ENCODE measurements at places on chromosomes 7 and 10.

- DNase-seq: no peak
Observed at GRCh38 chr10:73894245-73894971, 16.5 kb upstream of the PLAU start.

GRCh38 chr10:122421742-122422141 is 32.7 kb upstream of the ARMS2 start:
- DNase-seq: no peak

DNA sequence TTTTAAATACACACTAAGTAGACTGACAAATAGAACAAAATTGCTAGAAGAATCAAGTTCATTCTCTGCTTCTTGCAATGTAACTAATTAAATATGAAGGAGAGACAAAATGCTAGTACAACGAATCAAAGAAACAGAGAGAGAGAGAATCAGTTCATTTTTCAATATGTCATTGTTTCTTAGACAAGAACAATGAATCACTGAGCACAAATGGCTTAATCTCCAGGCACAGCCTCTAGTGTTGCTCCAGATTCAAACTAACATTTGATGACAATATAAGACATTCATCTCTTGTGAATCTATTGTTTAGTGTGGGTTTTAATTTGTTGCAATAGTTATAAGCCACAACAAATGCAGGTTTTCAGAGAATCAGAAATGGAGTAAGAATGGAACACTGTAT is 357.4 kb upstream of the TMEM229A start:
- DNase-seq: no peak

DNA sequence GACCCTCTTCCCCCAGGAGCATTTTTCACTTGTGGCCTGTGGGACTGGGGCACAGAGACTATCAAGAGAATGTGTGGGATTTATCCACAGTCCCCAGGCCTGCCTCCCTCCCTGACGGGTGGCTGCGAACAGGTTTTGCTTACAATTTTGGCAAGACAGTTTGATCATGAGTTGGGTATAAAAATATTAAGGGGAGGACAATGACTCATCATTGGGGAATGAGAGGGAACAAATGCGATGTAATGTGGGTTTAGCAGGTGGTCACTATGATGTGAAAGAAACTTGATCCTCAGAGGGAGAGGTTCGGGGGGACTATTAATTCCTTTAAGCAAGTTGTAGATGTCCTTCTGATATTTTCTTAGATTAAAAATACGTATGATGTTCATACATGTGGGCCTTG is 52.2 kb downstream of the EMX2 start:
- no peak for DNase-seq

- no peak for DNase-seq
Observed at GRCh38 chr10:117747636-117748035, 205.1 kb downstream of the EMX2 start.

DNA sequence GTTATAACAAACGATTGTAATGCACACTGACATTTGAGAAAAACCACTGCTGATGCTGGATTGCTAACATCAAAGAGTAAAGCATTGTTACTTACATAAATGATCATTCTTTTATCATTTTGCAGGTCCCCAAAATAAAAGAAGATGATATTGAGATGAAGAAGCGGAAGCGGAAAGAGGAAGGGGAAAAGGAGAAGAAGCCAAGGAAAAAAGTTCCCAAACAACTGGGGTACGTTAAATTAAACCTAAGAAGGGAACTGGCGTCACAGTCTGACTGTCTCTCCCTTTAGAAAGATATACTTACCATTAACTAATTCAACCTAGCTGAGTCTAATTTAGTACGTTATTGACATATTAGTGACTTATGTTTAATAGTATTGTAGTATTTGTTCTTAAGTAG is 28.1 kb downstream of the UBN2 start:
- no peak for DNase-seq

DNA sequence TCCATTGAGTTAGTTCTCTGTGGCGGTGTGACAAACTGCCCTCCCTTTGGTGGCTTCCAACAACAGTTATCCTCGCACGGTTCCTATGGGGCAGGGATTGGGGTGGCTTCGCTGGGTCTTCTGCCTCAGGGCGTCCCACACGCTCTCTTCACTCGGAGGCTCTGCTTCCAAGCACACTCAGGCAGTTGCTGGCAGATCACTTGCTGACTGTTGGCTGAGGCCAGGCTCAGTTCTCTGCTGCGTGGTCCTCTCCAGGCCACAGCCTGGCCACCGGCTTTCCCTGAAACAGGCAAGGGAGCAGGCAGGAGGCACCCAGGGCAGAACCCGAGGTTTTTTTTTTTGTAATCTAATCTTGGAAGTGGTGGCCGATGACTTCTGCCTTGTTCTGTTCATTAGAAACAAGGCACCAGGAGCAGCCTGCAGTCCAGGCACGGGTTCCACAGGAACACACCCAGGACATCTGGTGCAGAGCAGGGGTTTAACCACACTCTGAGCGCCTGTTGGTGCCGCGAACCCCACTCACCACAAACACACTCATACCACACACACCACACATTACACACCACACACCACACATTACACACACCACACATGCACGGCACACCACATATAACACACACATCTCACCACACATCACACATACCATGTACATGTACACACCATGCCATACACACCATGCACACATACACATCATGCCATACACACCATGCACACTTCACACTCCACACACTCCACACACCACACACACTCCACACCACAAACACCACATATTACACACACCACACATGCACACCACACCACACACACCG is 112.2 kb downstream of the PTPN20 start:
- DNase-seq: no peak

- DNase-seq: no peak
Observed at GRCh38 chr10:125720002-125720382, 483 bp downstream of the EDRF1 start.

DNA sequence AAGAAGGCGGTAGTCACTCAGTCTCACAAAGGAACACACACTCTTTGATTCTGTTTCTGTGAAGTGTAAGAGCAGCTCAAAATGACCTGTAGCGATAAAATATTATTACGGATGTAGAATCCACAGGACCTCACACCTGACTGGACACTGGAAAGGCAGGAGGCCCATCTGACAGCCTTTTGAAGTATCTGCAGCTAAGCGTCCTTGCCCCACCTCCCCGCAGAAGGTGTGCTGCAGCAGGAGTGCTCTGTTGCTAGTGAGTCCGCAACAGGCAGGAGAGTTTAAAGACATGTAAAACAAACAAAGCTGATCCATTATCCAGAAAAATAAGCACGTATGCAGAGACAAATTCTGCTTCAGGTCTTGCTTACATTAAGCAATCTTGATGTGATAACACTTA is 355.5 kb downstream of the GPR158 start:
- DNase-seq: no peak

DNA sequence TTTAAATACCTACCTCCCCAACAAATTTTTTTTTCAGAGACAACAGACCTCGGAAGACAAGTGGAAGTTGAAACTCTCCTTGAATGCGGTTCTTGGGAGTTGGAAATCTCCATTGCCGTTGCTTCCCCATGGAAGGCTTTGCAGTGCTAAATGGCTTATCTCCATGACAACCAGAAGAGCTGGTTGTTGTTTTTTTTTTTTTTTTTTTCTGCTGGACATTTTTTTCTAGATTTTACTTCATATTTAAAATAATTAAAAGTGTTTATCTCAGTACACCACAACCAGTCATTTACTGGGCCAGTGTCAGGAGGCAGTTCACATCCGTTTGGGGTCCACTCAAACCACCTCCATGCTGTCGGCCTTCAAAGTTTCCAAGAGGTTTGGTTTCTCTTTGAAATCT is 348.5 kb upstream of the PRKCQ start:
- no peak for DNase-seq
